ENCODE measurements at places on chromosomes 1 and 21.
A peak's percentile ranks its signal among the peaks of the same experiment; 100 is the strongest.

- DNase-seq, result no peak
Measured at GRCh38 chr1:87186346-87186745, 142.3 kb upstream of the LMO4 start.

GRCh38 chr1:8370905-8371315 is 53.0 kb downstream of the SLC45A1 start:
- DNase-seq, result no peak

DNA sequence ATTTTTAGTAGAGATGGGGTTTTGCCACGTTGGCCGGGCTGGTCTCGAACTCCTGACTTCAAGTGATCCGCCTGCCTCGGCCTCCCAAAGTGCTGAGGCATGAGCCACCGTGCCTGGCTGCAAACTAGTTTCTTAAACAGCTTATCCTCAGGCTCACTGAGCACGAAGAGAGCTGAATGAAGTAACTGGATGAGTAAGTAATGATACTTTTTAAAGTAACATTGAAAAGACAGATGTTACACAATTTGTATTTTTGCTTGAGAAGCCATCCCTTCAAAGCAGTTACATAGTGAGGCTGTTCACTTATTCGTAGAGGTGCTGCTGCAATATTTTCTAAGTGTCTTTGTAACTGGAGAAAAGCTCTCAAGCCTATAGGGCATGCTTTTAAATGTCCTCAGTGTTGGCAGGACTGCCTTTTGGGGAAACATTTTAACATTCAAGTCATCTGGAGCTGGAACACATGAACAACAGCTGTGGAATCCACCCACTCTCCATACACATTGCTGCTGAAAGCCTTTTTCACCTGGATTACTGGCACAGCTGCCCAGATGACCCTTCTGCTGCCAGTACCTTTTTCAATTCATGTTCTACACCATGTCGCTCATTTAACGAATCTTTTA is 2.7 kb upstream of the YBX1 start:
- no peak for DNase-seq

DNA sequence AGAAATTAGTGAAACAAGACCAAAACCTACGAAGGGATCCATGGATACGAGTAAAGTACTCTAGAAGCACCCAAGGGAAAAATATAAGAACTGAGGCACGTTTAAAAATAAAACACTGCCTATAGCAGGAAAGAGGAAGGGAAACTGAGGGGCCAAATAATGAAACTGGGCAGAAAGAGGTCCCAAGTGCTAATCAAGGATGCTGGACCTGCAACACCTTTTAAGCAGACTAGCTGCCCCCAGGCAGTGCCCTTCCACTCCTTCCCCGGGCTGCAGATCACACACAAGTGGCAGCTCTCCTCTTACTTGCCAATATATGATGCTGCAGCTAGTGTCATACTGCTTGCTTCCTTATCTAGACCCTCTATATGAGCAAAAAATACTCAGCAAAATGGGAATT is 7.6 kb upstream of the OTUD7B start:
- DNase-seq, result no peak

DNA sequence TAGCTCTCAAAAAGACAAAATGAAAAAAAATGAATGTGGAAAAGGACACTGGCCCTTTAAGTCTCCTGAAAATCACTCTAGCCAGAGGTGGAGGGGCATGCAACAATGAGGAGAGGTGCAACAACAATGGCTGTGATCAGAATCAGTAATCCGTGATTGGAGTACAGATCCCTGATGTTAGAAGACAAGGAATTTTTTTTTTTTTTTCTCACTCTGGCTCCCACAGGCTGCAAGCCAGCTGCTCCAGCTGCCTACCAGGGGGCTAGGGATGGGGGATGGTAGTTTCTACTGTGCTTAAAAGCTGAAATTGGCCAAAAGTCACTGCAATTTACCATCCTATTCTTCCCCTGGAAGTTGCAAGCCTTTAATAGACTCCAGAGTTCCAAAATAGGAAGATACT is 54.5 kb downstream of the STYXL2 start:
- DNase-seq, result no peak

GRCh38 chr21:38202811-38203210 is 54.0 kb upstream of the KCNJ15 start:
- no peak for DNase-seq

DNA sequence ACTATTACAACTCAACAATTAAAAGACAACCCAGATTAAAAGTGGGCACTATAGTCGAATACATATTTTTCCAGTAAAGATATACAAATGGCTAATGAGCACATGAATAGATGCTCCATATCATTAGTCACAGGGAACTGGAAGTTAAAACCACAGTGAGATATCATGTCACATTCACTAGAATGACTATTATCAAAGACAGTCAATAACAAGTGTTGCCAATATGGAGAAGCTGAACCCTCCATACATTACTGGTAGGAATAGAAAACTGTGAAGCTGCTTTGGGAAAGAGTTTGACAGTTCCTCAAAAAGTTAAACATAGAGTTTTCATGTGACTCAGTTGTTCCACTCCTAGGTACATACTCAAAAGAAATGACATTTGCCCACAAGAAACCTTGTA is 30.6 kb upstream of the MRPS6 start:
- no peak for DNase-seq

GRCh38 chr1:56617141-56617540 is 28.0 kb upstream of the PRKAA2 start:
- DNase-seq, result no peak

DNA sequence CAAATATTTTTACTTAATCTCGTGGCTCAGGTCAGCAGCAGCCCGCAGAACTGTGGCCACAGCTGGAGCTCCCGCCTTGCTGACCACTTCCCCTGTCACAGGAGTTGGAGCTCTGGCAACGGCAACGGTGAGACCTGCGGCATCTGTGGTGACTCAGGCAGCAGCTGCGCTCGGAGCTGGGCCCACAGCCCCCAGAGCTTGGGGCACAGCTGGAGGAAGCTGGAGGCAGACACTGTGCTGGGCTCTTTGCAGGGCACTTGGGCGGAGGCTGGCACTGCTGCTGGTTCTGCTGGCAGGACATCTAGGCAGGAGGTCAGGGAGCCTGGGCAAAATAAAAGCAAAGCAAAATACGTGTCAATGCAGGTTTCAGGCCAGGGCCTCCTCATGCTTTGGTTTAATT is at the start of gene LCE3A:
LCE3A (minus strand) TSS at position 301 of the 400 bp plus-strand sequence; CDS start at position 301, 0 bp downstream.
- DNase-seq, result no peak

GRCh38 chr1:204821476-204821875 is 49.2 kb upstream of the NFASC start:
- DNase-seq, result no peak

- DNase-seq, result no peak
Measured at GRCh38 chr1:39406533-39407450, 84.6 kb upstream of the BMP8A start.

- no peak for DNase-seq
Measured at GRCh38 chr1:206982216-206982615, 12.0 kb upstream of the FCAMR start.

GRCh38 chr1:234862944-234863515 is 253.1 kb upstream of the IRF2BP2 start:
- DNase-seq, result no peak

DNA sequence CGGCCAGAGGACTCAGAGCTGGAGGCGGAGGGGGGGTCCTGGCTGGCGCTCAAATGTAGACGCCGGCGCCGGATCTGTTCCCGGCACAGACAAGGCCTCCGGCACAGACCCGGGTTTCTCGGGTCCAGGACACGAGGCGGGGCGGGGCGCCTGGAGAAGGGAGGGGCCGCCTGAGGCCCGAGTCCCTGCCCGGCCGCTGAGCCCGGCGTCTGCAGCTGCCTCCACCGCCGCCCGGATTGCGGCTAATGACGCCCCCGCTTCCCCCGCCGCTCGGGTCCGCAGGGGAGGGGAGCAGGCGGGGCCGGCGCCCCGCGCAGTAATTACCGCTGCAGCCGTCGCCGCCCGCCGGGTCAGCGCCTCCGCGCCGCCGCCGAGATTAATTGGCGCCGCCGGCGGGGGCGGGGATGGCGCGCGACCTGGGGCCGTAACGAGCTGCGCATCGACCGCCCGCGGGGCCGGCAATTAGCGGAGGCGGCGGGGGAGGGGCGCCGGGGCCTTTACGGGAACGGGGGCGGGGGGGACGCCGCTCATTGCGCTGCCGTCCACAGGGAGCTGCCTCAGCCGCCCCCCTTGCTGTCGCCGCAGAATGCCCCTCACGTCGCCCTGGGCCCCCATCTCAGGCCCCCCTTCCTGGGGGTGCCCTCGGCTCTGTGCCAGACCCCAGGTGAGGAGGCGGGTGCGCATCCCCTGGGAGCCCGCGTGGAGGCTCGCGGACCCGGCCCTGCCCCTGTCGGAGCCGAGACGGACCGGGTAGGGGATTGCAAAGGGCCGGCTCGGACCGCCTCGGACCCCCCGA is 17.3 kb downstream of the NOC2L start:
- no peak for DNase-seq

GRCh38 chr1:43056460-43056859 is 97.8 kb upstream of the SLC2A1 start:
- DNase-seq, result no peak

DNA sequence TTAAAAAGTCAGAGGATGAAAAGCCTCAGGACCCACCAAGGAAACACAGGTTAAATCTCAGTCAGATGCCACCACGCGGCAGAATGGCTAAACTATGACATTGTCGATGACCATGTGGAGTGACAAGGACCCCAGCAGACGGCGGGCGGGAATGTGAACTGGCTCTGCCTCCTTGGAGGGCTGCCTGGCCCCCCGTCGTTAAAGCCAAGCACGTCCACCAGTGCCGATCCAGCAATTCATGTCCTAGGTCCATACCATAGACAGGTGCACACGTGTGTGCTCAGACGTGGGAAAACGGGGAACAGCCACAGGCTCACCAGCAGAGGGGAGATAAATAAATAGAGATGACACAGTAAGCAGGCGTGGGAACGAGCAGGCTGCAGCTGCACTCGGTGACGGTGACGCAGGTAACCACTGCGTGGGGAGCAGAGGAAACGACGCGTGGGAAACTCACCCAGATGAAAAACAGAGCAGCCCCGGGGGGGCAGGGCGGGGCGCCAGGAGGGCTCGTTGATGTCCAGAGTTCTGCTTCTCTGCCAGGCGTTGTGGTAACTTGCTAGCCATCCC is 28.3 kb upstream of the PCBP3 start:
- peak; percentile 55 for DNase-seq
